ENCODE measurements at places on chromosomes 1 and 21.

DNA sequence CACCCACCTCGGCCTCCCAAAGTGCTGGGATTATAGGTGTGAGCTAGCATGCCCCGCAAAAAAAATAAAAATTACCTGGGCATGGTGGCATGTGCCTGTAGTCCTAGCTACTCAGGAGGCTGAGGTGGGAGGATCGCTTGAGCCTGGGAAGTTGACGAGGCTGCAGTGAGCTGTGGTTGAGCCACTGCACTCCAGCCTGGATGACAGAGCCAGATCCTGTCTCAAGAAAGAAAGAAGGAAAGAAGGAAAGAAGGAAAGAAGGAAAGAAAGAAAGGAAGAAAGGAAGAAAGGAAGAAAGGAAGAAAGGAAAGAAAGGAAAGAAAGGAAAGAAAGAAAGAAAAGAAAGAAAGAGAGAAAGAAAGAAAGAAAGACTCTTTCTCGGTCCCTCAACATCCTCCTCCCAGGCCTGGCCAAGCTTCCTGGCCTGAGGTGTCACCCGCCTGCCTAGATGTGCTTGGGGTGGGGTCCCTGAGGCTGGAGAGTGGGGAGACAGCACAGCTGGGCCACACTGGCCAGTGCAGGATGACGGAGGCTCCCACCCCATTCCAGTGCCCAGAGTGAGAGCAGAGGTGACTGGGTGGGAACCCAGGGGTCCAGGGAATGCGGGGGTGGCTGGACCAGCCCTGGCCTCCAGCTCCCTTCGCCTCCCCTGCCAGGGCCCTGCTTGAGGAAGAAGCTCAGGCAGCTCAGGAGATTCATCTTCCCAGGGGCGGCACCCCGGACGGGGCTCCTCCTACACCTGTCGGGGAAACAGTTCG lies 10.2 kb upstream of the GNB1 start:
- DNase-seq: no peak

DNA sequence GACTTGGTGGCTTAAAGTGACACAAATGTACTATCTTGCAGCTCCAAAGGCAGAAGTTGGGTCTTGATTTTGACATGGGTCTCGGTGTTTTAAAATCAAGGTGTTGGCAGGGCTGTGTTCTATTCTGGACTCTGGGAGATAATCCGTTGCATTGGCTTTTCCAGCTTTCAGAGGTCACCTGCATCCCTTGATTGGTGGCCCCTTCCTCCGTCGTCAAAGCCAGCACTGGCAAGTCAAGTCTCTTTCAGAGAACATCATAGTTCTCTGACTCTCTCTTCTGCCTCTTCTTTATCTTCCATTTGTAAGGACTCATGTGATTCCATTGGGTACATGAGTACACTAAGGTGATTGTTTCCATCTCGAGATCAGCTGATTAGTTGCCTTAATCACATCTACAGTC lies 172.1 kb downstream of the CAMTA1 start:
- DNase-seq: no peak

GRCh38 chr21:26832546-26832945 lies 12.7 kb downstream of the ADAMTS1 start:
- DNase-seq: no peak

- no peak for DNase-seq
These were observed 12.3 kb downstream of the PHLDA3 start for GRCh38 chr1:201456499-201457309.

DNA sequence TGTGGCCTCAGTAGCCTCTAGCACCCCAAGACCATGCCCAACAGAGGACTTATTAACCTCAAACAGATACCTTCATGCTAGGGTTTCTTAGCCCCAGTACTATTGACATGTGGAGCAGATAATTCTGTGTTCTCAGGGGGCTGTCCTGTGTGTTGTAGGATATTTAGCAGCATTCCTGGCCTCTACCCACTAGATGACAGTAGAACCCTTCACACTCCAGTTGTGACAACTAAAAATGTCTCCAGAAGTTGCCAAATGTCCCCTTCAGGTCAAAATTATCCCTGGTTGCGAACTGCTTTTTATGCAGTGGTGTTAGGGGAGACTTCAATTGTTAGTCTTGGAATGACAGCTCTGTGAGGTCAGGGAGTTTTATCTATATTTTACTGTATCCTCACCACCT lies 8.1 kb downstream of the KAZN start:
- no peak for DNase-seq

- no peak for DNase-seq
These were observed 467.2 kb downstream of the TTLL7 start for GRCh38 chr1:83531521-83532309.

GRCh38 chr1:165877940-165878556 lies 50.6 kb downstream of the UCK2 start:
- no peak for DNase-seq

DNA sequence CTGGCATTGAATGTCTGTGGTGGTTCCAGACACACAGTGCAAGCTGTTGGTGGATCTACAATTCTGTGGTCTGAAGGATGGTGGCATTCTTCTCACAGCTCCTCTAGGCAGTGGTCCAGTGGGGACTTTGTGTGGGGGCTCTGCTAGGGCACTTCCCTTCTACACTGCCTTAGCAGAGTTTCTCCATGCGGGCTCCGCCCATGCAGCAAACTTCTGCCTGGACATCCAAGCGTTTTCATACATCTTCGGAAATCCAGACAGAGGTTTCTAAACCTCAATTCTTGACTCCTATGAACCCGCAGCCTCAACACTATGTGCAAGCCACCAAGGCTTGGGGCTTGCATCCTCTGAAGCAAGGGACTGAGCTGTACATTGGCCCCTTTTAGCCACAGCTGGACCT lies 43.0 kb downstream of the RGS18 start:
- no peak for DNase-seq

GRCh38 chr1:64097859-64098258 lies 105.6 kb upstream of the UBE2U start:
- DNase-seq: no peak

DNA sequence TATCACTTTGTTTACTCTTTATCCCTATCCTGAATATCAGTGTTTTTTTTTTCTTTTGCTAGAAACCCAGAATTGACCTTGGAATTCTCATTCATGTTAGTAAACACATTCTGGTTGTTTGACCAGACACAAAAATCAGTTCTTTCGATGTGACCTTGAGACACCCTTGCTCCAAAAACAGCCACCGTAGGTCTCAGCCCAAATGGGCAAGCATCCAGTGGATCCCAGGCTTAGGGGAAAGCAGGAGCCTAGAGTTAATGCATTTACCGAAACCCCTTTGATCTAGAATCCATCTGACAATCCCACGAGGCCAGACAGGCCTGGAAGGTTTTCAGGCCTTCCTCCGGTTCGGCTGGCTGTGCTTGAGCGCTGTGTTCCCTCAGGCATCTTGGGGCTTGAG lies 47.6 kb downstream of the IRF2BP2 start:
- no peak for DNase-seq

DNA sequence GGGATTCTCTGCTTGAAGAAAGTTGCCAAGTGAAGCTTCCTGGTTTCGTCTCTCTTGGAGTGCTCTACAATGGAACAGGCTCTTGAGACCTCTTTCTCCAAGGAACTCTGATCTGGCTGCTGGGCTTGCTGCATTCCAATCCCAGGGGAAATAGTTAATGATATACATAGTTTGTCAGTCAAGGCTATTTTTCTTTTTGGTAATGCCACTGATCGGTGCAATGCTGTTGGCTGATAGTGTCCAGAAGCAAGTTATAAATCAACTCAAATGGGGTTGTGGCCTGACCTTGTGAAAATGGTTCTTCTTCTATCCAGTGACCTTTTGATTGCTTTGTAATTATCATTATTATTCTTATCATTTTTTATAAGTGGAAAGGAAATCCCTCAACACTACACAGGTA lies 48.4 kb upstream of the TNFSF18 start:
- no peak for DNase-seq

- DNase-seq: no peak
These were observed 5.1 kb downstream of the PRRX1 start for GRCh38 chr1:170669107-170669445.

- DNase-seq: no peak
These were observed 57.1 kb upstream of the DYNLT5 start for GRCh38 chr1:66695116-66695515.

DNA sequence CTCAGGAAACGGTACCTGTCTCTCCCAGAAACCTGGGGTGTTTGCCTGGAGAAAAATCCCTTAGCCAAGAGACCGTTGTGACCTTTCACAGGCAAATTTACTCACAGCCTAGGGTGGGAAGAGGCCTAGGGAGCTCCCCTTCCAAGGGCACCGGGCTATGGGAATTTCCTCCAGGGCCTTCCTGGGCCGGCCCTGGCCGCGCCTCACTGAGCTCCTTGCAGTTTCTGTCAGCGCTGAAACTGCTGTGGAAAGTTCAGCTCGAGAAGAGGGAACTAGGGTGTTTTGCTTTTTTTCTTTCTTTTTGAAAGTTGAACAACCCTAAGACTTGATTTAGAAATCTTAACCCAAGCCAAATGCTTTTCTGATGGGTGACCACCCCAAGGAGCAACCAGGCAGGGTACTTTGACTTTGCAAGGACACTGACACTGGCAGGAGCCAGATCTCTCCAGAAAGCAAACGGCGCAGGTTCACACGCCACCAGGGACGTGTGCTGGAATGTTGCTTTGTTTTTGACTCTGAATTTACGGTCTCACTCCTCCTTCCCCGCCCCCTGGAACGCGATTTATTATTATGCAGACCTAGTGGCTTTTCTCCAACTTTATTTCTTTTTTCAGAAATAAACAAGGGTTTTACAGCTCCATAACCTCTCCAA lies 229.6 kb upstream of the JUN start:
- peak; percentile 57 for DNase-seq

DNA sequence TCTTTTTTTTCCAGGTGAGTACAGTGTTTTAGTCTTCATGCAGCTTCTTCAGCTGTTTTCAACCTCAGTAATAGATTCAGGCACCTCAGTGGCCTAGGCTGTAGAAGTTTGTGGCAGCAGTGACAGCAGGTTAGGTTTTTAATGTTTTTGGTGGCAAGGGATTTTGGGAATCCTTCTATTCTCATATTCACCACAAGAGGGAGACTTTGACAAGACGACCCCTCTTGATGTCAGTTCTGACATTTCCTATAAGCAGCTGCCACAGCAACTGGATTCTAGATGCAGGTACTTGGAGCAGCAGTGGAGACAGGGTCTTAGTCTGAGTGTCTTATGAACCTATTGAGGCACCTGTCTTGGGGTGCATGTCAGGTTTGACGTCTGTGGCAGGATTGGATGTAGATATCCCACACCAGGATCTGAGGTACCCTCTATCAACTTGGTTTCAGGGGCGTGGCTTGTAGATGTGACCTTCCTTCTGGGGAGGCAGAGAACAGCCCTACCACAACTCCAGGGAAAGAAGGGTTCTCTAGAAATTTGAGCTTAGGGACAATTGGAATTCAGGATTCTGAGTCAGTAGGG lies 1104.2 kb upstream of the TMPRSS15 start:
- no peak for DNase-seq

GRCh38 chr1:248858096-248858890 lies 592 bp downstream of the ZNF692 start:
- DNase-seq: peak; percentile 70

DNA sequence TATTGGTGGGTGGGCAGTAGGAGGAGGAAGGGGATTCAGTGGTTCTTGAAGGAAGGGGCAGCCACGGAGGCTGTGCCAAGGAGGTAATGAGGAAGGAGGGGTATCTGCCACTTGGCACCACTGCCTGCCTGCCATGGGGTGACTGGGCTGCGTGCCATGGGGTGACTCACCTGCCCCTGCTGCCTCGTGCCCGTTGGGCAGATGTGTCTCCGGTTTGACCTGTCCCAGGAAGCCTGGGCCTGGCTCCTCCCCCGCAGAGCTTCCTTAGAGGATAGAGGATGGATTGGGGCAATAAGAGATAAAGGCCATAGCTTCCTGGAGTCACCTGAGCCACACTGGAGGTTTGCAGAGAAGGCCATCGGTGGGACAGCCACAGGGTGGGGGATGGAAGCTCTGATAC lies 1.7 kb downstream of the PADI3 start:
- no peak for DNase-seq

GRCh38 chr1:118246646-118247045 lies 61.6 kb upstream of the SPAG17 start:
- no peak for DNase-seq

DNA sequence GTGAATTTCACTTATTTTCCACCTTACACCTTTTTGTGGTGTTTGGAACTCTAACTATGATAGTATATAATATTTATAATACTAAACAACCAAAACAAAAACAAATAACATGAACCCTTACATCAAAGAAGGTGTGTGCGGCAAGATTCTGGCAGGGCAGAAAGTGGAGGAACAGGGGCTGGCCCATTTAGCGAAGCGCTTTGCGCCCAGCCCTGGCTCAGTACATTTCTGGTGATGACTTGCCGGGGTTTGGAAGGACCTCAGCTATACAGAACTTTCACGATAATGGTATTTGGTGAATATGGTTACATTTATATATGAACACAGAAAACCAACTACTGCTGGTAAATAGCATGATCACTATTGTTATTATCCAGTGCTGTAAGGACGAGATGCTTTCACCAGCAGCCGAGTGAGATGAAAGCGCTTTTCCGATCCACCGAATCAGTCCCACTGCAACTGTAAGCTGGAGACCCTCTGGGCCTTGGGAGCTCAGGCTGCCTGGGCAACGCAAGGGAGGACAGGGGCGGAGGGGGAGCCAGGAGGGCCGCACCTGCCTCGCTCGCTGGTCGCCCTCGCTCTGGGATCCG lies 63.9 kb downstream of the CD247 start:
- no peak for DNase-seq

DNA sequence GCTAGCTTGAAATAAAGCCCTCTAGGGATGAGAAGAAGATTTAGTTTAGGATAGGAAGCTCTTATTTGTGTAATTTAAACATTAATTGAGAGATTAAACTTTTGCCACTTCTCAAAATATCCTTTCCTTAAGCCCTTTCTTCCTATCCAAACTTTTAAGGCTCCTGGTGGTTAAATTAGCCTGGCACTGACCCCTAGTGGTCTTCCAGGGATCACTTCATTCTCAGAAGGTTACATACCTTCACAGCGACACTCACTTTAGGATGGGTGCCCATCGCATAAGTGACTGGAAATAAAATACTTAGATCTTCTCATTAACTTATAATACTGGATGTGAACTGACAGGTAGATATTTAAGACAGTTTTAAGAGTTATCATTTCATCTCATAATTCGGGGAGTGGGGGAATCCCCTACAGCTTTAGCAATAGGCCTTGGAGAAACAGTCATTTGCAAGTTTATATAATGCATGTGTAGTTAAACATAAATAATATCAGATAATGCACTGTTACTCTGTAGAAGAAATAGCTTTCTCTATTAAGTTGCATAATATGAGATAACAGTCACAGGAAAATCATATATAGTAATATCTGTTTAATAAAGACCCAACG lies 7.4 kb downstream of the LHX9 start:
- peak; percentile 62 for DNase-seq

DNA sequence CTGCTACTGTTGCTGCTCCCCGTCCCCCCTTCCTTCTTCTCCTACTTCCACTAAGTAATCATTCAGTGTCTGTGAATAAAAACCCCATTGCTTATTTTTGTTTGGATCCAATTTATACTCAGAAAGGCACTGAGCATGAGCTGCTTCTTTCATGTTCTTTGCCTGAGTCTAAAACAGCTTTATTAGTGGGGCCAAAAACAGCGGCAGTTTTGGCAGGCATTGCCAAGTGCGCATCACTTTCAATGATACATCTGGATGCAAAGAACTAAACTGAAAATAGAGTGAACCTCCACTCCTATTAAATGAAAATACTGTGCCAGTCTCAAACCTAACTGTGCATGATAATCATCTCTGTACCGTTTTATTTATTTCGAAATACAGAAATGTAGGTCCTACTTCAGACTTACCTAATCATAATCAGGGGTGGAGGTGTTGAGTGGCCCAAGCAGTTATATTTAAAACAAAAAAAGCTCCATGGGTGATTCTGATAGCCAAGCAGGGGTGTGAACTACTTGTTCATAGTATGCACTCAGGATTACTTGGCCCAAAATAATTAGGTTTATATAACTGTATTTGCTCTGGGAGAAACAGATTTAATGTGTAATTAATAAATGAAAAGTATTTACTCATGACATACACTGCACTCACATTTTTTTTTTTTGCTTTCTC lies 48.4 kb downstream of the NEK7 start:
- no peak for DNase-seq
